Activated B cell treated with CpG ODN at 0.5 μM for 24 hours (primary cell): ENCODE measurements at places on chromosomes 6 and 20. TPM values are rescaled to one million over a fixed set of nuclear protein-coding genes. Genes with fewer than 3 reads are reported as not detected.

Gene EFCAB8
- 0.71 TPM in 2 replicates for total RNA-seq

GRCh38 chr6:137240168-137240567 is 21.0 kb upstream of the IFNGR1 start:
- H3K36me3 ChIP-seq, result no peaks in the 10 kb centered on the region
- H3K4me3 ChIP-seq, result no peak overlapping the region
- no peaks in the 10 kb centered on the region for H3K27me3 ChIP-seq

GRCh38 chr6:139231206-139231605 is 60.6 kb downstream of the TXLNB start:
- DNase-seq, result no peak
- H3K4me1 ChIP-seq, result peaks cover 6% of the 10 kb centered on the region
- no peak overlapping the region for H3K27ac ChIP-seq
- H3K36me3 ChIP-seq, result no peaks in the 10 kb centered on the region
- H3K4me3 ChIP-seq, result no peak overlapping the region
- no peaks in the 10 kb centered on the region for H3K27me3 ChIP-seq

DNA sequence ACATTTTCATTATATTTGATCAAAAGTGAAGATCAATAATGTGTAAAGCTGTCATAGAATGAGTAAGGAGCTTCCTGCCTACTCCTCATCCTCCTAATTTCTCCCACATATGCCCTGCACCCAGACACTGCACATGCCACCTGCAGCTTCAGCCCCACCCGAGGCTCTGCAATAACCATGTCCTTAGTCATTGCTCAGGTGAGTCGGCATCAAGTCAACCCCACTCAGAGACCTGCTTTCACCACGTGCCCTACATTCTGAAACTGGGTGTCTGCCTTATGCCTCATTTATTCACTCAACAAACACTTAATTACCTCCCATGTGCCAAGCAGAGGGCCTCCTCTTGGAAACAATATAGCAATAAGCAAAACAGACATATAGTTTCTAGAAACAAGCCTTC is 15.4 kb upstream of the TNFAIP3 start:
- H3K36me3 ChIP-seq, result peaks cover 3% of the 10 kb centered on the region
- H3K4me1 ChIP-seq, result peaks cover 26% of the 10 kb centered on the region
- no peak for DNase-seq
- H3K27me3 ChIP-seq, result no peaks in the 10 kb centered on the region
- no peak overlapping the region for H3K27ac ChIP-seq

DNA sequence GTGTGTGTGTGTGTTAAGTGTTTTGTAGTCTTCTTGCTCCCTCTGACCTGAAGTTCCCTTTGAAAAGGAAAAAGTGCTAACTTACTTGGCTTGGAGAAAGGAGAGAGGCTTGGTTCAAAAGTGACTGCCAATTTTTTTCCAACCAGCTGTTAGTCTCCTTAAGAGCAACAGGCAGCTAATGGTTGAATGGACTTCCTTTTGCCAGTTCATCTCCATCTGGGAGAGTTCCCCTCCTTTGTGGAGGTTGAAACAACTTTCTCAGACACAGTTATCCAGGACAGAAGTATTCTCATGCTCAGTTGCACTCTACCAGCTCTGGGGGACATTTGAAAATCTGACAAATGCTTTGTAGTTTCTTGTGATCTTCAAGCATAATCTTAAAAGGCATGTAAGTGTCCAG is 4.5 kb downstream of the RIPOR2 start:
- no peak for DNase-seq
- H3K27ac ChIP-seq, result peak overlapping the region; percentile 91
- peaks cover 97% of the 10 kb centered on the region for H3K4me1 ChIP-seq
- H3K36me3 ChIP-seq, result peaks cover 76% of the 10 kb centered on the region
- H3K4me3 ChIP-seq, result peak overlapping the region; percentile 91
- H3K27me3 ChIP-seq, result no peaks in the 10 kb centered on the region

DNA sequence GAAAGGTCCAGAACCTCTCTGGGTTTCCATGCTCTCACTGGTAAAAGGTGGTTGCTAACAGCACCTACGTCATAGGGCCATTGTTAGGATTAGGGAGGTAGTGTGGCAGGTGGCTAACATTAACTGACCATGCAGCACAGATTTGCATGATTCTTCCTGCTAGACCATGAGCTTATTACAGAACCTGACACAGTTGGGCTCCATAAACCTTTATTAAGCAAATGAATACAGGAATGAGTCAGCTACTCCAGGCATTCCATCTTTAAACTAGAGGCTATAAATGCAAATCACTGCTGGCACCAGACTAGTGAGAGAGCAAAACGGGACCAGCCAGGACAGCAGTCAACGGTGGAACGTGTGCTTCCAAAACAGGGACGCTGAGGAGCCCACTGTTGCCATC is 440.1 kb downstream of the PTPRT start:
- H3K27me3 ChIP-seq, result no peaks in the 10 kb centered on the region
- DNase-seq, result no peak
- no peak overlapping the region for H3K4me3 ChIP-seq
- H3K4me1 ChIP-seq, result no peaks in the 10 kb centered on the region
- H3K36me3 ChIP-seq, result no peaks in the 10 kb centered on the region
- H3K27ac ChIP-seq, result no peak overlapping the region

DNA sequence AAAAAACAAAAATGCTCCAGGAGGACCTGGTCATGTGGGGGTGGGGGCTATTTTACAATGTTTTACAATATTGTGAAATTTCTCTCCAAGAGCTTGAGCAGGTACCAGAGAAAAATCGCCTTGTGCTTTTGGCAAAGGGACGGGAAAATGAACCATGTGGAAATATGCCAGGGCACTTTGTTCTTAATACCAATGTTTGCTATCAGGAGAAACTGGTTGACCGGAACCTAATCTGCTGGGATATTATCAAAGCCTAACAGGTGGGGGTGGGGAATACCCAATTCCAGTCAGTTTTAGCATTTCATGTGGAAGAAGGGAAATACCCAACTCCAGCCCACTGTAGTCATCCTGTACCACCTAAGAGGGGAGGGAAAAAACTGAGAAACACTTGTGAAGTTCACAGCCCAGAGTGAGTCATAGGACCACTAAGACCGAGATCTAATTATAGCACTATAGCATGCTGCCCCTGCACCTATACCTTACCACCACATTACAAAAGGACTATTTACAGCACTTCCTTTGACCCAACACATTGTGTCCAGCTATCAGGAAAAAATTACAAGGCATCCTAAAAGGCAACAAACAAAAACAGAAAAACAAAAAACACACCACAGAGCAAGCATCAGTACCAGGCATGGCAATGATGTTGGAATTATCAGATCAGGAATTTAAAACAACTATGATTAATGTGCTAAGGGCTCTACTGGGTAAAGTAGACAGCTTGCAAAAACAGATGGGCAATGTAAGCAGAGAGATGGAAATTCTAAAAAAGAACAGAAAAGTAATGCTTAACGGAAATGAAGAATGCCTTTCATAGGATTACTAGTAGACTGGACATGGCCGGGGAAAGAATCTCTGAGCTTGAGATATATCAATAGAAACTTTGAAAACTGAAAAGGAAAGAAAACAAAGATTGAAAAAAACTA is 84.1 kb upstream of the POPDC3 start:
- no peak overlapping the region for H3K27ac ChIP-seq
- H3K4me3 ChIP-seq, result no peak overlapping the region
- H3K4me1 ChIP-seq, result no peaks in the 10 kb centered on the region
- DNase-seq, result no peak

- H3K27ac ChIP-seq, result no peak overlapping the region
- DNase-seq, result no peak
- H3K27me3 ChIP-seq, result no peaks in the 10 kb centered on the region
- H3K4me1 ChIP-seq, result no peaks in the 10 kb centered on the region
- no peak overlapping the region for H3K4me3 ChIP-seq
These were observed 247.9 kb downstream of the CDH4 start for GRCh38 chr20:61499859-61500554.

- DNase-seq, result no peak
- H3K4me1 ChIP-seq, result no peaks in the 10 kb centered on the region
- H3K27me3 ChIP-seq, result no peaks in the 10 kb centered on the region
- H3K4me3 ChIP-seq, result no peak overlapping the region
- H3K36me3 ChIP-seq, result no peaks in the 10 kb centered on the region
These were observed 191.3 kb upstream of the FOXA2 start for GRCh38 chr20:22775671-22776139.

- H3K27ac ChIP-seq, result no peak overlapping the region
- peak overlapping the region; percentile 24 for H3K4me3 ChIP-seq
- H3K27me3 ChIP-seq, result no peaks in the 10 kb centered on the region
These were observed 339.0 kb downstream of the SYNE1 start for GRCh38 chr6:152298055-152298647.

DNA sequence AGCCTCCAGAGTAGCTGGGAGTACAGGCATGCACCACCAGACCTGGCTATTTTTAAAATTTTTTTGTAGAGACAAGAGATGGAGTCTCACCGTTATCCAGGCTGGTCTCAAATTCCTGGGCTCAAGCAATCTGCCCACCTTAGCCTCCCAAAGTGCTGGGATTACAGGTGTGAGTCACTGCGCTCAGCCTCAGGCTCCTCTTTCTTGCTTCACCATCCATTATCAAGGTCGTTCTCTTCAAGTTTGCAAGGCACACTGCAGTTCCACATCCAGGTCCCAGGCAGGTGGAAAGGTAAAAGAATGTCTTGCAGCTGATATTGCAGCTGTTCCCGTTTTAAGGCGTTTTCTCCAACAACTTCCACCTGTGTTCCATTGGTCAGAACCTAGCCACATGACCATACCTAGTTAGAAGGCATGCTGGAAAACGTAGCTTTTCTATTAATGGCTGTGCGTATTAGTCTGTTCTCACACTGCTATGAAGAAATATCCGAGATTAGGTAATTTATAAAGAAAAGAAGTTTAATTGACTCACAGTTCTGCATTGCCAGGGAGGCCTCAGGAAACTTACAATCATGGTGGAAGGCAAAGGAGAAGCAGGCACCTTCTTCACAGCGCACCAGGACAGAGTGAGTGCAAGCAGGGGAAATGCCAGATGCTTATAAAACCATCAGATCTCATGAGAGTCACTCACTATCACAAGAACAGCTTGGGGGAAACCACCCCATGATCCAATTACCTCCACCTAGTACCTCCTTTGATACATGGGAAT is 51.7 kb downstream of the PCNA start:
- H3K4me1 ChIP-seq, result peaks cover 1% of the 10 kb centered on the region
- H3K27ac ChIP-seq, result no peak overlapping the region

GRCh38 chr6:2857580-2858337 is 16.1 kb upstream of the SERPINB1 start:
- H3K4me3 ChIP-seq, result peak overlapping the region; percentile 86
- peaks cover 94% of the 10 kb centered on the region for H3K4me1 ChIP-seq
- no peaks in the 10 kb centered on the region for H3K27me3 ChIP-seq
- peak; percentile 66 for DNase-seq
- peak overlapping the region; percentile 97 for H3K27ac ChIP-seq

GRCh38 chr6:4751823-4752464 is 24.3 kb upstream of the CDYL start:
- H3K27me3 ChIP-seq, result peaks cover 11% of the 10 kb centered on the region
- no peaks in the 10 kb centered on the region for H3K36me3 ChIP-seq
- no peaks in the 10 kb centered on the region for H3K4me1 ChIP-seq

DNA sequence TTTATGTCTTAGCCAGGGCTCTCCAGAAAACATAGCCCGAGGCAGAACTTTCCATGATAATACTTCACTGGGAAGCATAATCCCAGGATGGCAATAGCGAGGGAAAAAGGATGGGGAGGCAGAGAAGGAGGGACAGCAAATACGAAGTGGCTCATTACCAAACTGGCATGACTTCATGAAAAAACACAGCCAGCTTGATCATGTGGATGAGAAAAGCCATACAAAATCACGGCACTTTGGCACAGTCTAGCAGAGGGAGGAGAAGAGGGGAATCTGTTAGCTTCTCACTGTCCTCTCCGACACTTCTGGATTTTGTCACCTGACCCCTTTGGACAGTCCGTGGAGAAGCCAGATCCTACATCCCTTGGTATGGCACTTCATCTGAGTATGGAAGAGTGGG is 212.5 kb upstream of the GRIK2 start:
- no peaks in the 10 kb centered on the region for H3K36me3 ChIP-seq
- no peak for DNase-seq
- no peaks in the 10 kb centered on the region for H3K4me1 ChIP-seq
- H3K27me3 ChIP-seq, result no peaks in the 10 kb centered on the region
- H3K4me3 ChIP-seq, result no peak overlapping the region
- no peak overlapping the region for H3K27ac ChIP-seq

GRCh38 chr6:28002161-28002560 is 45.1 kb downstream of the OR2B6 start:
- H3K4me1 ChIP-seq, result no peaks in the 10 kb centered on the region
- DNase-seq, result no peak
- no peak overlapping the region for H3K4me3 ChIP-seq
